H54 (cell line): ENCODE measurements at places on chromosomes 16 and 17.

- DNase-seq: no peak
Observed at GRCh38 chr16:8867216-8867931, 1.4 kb downstream of the CARHSP1 start.

DNA sequence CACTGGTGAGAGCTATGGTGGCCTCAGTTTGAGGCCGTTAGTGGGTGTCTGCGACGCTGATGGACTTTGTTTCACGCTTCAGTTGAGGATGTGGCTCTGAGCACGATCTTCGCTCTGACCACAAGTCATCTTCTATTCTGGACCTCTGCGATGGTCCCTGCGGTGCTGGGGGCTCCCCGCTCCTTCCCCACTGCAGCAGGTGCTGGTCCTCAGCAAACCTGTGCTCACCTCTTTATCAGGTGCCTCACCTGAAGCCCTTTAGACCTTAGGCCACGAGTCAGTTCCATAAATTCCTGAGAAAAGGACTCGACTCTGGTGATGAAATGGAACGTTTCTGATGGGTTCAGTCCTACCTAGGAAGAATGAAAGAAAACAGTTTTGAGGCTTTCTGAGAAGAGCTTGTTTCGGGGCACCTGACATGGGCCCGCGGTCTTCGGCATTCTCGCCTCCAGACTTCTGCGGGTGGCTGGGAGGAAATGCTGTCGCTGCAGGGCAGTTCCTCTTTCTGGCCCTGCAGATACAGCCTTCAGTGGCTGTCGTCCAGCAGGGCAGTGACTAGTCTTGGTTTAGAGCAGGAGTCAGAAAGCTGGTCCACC lies 4.7 kb downstream of the KCTD5 start:
- DNase-seq: no peak

- peak; percentile 42 for DNase-seq
Observed at GRCh38 chr16:67936124-67936879, at the start of gene PSMB10. PSMB10 (minus strand) TSS chr16:67936850; CDS start chr16:67936749, 101 bp downstream.

DNA sequence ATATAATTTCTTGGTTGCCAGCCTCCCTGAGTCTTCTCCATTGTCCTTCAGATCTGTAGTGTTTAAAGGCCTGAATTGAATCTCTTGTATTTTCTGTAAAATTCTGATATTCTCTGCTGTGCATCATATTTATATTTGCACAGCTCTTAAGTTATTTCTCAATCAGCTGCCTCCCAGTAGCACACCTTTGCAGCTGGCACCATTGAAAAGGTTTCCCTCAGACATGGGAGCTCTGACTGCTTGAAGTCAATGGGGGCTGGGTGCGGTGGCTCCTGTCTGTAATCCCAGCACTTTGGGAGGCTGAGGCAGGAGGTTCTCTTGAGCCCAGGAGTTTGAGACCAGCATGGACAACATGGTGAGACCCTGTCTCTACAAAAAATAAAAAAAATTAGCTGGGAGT lies 40.4 kb downstream of the PITPNC1 start:
- no peak for DNase-seq

- DNase-seq: no peak
Observed at GRCh38 chr16:31080035-31080629, 5.9 kb downstream of the ZNF646 start.

DNA sequence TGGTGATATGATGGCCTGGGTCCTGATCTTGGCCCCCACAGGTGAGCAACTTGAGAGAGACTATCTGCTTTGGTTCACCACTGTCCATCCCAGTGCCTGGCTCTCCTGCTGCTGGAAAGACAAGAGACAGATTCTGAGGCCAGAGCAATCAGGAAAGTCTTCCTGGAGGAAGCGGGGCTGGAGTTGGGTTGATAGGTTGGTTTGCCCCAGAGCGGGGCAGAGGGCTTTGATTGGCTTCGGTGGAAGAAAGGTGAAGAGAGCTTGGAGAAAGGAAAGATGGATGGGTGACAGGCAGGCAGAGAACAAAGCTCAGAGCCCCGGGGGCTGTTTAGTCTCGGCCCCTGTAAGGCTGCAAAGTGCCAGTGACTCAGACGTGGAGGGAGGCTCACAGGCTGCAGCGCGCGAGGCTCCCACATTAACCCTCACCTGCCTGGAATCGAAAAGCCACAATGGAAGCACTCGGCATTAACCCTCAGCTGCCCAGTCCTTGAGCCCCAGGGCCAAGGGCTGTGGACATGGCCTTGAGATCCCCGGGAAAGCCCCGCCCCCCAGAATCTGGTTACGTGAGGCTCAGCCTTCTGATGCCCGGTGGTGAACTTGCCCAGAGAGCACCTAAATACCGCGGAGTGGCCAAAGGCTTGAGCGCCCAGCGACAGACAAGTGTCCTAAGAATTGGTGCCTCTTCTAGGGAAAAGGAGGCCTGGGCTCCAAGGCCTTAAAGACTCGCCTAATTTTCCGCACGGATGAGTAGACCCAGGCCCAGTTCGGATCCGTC lies 996 bp upstream of the CPNE2 start:
- DNase-seq: peak; percentile 89

DNA sequence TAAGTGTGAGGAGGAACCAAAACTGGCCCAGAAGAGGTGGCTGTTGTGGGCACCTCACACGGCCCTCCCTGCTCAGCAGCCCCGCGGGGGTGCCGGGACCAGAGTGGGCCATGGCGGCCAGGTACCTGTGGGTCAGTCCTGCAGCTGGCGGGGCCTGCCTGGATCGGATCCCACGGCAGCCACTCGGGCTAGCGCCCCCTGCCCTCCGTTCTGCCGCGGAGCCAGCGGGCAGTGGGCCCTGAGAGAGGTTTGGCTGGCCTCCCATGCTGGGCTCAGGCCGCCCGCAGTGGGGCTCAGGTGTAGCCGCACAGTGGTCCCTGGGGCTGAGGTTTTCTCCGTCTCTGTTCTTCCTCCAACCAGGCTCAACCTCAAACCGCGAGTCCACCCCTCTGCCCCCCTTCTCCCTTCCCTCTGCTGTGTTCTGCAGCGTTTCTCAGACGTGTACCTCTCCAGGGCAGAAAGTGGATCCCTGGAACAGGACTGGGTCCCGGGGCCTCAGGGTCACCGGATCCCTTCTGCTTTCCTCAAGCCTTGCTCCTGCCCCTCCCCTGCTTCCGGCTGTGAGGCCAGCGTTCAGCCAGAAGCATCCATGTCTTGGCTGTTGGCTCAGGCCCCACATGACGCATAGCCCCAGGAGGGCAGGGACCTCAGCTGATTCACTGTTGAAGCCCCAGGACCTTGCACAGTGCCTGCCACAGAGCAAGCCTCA lies 28.6 kb upstream of the ITGA3 start:
- peak; percentile 91 for DNase-seq

- DNase-seq: no peak
Observed at GRCh38 chr17:31113939-31114338, 19.2 kb downstream of the NF1 start.

GRCh38 chr16:48113001-48113400 lies 42.8 kb downstream of the ABCC12 start:
- no peak for DNase-seq

GRCh38 chr16:83059237-83059636 lies 432.5 kb downstream of the CDH13 start:
- no peak for DNase-seq

- DNase-seq: no peak
Observed at GRCh38 chr17:76326306-76326705, 18.2 kb upstream of the QRICH2 start.

DNA sequence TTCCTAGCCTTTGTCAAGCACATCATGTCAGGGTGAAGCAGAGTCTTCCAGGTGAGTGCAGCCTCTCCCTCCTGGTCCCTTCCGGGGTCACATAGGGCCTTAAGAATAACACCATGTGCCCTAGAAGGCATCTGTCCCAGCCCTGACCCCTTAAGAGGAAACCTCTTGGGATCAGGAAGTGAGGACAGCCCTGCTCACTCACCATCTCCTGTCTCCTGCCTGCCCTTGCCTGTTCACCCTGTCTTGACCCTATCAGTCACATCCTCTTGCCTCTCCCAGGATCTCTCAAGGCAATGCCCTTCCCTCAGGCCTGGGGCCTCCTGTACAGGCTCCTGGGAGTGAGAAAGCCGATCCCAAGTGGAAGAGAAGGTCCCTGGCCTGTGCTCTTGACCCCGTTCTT lies 13.9 kb downstream of the MYL4 start:
- no peak for DNase-seq

GRCh38 chr16:1559446-1559975 lies 26.0 kb downstream of the TMEM204 start:
- DNase-seq: no peak

- peak; percentile 79 for DNase-seq
Observed at GRCh38 chr16:31265329-31266245, 5.8 kb downstream of the ITGAM start.

GRCh38 chr16:27725236-27726000 lies 175.5 kb downstream of the KATNIP start:
- DNase-seq: no peak

DNA sequence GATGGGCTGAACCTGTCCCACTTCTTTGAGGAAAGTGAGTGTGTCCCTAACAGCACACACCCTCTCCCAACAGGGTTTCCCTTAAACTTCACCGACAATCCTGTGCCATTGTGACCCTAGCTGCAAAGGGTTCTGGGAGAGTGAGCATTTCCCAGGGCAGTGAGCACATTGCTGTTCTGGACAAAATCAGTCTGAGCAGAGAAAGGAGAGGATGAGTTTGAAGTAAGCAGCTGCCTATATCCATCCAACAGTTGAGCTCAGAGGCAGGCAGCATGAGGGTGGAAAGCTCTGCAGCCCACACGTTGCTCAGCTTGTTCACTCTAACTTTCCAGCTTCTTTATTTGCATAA lies 296.5 kb upstream of the MAF start:
- DNase-seq: no peak

DNA sequence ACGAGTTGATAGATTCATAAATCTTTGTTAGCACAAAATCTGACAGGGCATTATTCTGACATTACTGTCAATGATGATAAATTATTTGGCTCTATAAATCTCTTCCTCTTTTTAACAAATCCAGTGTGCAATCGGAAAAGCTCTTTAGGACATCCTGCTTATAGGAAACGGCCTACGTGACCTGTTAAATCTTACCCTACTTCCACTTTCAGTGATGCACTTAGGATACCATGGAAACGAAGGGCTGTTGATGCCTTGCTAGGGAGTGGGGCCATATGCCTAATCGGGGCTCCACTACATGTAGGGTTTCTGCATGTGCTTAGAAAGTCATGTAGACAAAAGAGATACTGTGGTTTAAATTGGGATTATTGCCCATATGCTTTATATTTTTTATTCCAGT lies 27.2 kb downstream of the ZNF594 start:
- DNase-seq: no peak

GRCh38 chr16:50302472-50303005 lies 36.2 kb downstream of the ADCY7 start:
- DNase-seq: no peak

DNA sequence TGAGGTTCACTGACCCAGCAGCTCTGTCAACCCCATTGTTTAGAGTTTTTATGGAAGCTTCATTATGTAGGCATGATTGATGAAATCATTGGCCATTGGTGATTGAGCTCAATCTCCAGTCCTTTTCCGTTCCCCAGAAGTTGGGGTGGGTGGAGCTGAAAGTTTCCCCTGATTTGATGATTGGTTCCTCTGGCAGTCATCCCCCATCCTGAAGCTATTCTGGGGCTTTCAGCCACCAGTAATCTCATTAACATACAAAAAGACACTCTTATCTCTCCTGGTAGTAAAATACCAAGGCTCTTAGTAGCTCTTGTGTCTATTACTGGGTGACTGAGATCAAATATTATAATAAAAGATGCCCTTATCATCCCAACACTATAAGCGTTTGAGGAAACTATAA lies 67.1 kb downstream of the TANC2 start:
- DNase-seq: no peak

GRCh38 chr17:42706732-42707131 lies 24.4 kb downstream of the CNTNAP1 start:
- no peak for DNase-seq

DNA sequence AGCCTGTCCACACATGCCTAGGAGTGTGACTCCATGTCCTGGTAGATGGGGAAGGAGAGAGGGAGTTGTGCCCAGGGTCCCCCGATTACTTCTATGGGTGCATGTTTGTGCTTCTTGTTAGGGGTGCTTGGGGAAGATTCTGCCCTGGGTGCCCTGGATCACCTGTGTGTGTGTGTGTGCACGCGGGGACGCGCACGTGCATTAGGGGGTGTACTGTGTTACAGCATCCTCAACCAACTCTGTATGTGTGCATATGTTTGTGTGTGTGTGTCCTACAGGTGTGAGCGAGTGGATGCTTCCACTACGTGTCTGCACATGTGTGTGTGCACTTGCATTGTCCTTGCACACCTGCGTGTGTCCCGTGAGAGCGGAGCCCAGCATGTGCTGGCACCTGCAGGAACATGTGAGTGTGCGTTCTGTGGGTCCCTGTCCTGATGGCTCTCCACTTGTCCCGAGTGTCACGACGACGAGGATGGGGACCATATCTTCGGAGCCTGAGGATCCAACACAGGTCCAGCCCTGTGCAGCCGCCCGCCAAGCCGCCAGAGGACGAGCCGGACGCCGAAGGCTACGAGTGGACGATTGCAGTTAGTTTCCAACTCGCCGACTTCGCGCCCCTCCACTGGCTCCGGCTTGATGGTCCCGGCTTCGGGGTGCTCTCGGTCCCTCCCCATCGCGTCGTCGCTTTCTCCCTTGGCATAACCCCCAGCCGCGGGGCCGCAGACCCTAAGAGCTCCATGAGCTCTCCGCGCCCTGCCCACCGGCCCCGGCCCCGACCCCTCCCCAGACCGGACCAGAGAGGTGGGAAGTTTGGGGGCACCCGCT lies 6.0 kb upstream of the TBC1D3B start:
- DNase-seq: no peak

GRCh38 chr16:49010396-49010795 lies 271.2 kb downstream of the CBLN1 start:
- no peak for DNase-seq

DNA sequence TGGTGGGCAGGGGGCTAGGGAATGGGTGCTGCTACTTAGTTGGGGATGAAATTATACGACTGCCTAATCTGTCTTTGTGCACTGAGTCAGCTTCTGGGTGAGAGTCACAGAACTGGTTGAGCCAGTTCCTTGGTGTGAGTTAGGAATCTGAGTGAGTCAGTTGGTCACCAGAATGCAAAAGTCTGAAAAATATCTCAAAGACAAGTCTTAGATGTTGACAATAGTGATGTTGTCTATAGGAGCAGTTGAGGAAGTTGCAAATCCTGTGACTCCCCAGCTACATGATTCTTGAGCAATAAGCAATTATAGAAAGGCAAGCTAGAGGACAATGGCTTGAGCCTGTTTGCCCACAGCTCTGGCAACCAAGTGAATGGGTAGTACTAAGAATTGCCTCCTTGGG lies 399.2 kb downstream of the CNTNAP4 start:
- DNase-seq: no peak

GRCh38 chr16:11020792-11021551 lies 76.6 kb downstream of the CLEC16A start:
- no peak for DNase-seq
